ENCODE measurements at places on chromosomes 4 and X.

- H3K36me3 ChIP-seq, result no peaks in the 10 kb centered on the region
- no peak for DNase-seq
- H3K4me1 ChIP-seq, result no peaks in the 10 kb centered on the region
- H3K27me3 ChIP-seq, result no peaks in the 10 kb centered on the region
These were observed 892.4 kb upstream of the TENM3 start for GRCh38 chr4:181350615-181351415.

DNA sequence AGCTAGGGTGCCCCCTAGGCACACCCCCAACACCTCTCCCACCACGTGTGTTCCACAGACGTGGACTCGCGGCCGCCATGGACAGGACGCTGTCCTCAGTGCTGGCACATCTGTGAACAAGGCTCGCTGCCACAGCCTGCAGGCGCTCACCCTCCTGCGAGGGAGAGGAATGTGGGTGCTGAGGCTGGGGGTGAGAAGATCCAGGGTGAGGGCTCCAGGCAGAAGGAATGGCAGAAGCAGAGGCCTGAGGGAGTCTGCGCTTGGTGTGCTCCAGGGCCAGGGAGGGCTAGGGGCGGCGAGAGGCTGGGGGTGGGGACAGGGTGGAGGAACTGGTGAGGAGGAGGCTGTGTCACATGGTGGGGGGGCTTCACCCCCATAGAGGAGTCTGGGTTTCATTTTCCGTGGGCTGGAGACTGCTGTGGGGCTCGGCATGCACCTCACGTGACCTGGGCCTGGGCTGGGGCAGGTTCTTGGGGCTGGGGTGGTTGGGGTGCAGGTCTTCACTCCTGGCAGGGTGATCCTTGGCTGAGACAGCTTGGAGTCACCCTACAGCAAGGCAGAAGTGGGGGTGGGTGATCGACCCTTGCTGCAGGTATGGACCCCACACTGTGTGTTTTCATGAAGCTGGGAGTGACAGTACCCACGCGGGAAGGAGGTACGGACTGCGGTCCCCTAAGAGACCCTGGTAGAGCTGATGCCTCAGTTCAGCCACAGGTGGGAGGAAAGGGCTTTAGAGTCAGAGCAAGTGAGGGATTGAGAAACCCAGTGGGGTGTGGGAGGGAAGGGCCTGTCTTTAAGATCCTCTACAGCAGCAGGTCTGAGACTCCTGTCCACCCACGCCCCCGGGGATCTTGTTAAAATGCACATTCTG, 103.7 kb downstream of the PSAPL1 start:
- H3K36me3 ChIP-seq, result no peaks in the 10 kb centered on the region
- no peak overlapping the region for H3K4me3 ChIP-seq
- DNase-seq, result no peak
- H3K27ac ChIP-seq, result no peak overlapping the region
- no peaks in the 10 kb centered on the region for H3K4me1 ChIP-seq
- no peaks in the 10 kb centered on the region for H3K27me3 ChIP-seq

GRCh38 chr4:10482913-10483312, 25.7 kb upstream of the ZNF518B start:
- no peaks in the 10 kb centered on the region for H3K4me1 ChIP-seq
- no peak overlapping the region for H3K4me3 ChIP-seq
- H3K27ac ChIP-seq, result no peak overlapping the region
- no peaks in the 10 kb centered on the region for H3K36me3 ChIP-seq
- H3K27me3 ChIP-seq, result no peaks in the 10 kb centered on the region

- no peak overlapping the region for H3K27ac ChIP-seq
- no peak for DNase-seq
- H3K4me1 ChIP-seq, result no peaks in the 10 kb centered on the region
- no peak overlapping the region for H3K4me3 ChIP-seq
These were observed 98.6 kb downstream of the PDLIM5 start for GRCh38 chr4:94550352-94550751.

DNA sequence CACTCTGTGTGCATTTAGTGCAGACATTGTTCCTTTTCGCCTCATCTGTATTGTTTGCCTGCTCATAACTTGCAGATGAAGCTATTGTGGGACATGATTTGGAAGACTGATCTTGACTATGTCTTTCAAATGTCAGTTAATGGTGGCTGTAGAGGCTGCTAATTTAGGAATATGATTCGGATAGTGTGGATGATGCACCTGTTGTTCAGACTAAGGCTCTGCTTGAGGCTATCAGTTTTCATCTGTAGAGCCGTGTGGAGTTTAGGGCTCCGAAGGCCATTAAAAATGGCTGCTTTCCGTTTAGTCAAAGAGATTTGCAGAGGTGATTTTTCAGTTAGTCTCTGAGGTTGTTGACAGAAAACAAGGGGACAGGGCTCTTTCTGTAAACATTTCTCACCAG, 102.0 kb downstream of the GBA3 start:
- no peak for DNase-seq
- no peaks in the 10 kb centered on the region for H3K36me3 ChIP-seq
- H3K4me3 ChIP-seq, result no peak overlapping the region
- H3K4me1 ChIP-seq, result no peaks in the 10 kb centered on the region

- peaks cover 13% of the 10 kb centered on the region for H3K4me1 ChIP-seq
- H3K27me3 ChIP-seq, result no peaks in the 10 kb centered on the region
These were observed 702 bp downstream of the MMGT1 start for GRCh38 chrX:135973025-135973547.

DNA sequence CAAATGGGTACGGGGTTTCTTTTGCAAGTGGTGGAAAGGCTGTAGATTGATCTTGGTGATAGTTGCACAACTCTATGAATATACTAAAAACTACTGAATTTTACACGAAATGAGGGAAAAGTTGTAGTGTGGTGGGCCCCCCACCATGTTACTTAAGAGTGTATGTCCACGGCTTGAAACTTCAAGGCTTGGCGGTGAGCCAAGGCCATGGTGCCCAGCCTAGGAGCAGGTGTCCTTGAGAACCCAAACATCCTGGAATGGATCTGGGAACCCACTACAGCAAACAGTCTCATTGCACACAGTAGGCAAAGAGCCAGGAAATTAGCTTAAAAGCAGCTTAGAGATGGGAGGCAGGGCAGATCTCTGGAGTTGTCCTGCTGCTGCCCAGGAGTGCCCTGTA, 62.9 kb downstream of the BRCC3 start:
- no peaks in the 10 kb centered on the region for H3K4me1 ChIP-seq
- no peaks in the 10 kb centered on the region for H3K27me3 ChIP-seq
- no peak for DNase-seq
- H3K27ac ChIP-seq, result no peak overlapping the region

DNA sequence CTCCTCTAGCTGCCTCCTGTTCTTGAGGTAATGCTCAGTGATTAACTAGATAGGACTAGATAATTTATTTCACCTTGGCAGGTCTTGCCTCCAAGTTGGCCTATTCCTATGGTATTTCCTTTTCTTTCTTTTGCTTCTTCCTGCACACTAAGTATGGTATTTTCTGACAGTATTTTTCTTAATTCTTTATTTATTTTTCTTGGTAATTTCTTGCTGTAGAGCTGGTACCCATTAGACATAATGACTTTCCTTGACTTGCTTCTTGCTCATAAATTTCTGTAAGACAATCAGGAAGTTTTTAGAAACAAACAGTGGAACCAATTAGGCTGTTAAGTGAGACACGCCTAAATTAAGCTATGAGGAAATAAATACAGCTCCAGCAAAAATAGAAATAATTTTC, 9.5 kb downstream of the RAB9A start:
- DNase-seq, result no peak
- H3K27ac ChIP-seq, result no peak overlapping the region
- H3K36me3 ChIP-seq, result peaks cover 2% of the 10 kb centered on the region

GRCh38 chr4:156390599-156391324, 437.1 kb upstream of the CTSO start:
- H3K27ac ChIP-seq, result no peak overlapping the region
- no peaks in the 10 kb centered on the region for H3K36me3 ChIP-seq
- H3K4me3 ChIP-seq, result no peak overlapping the region
- no peaks in the 10 kb centered on the region for H3K4me1 ChIP-seq
- no peak for DNase-seq

- H3K36me3 ChIP-seq, result no peaks in the 10 kb centered on the region
- H3K27me3 ChIP-seq, result peaks cover 4% of the 10 kb centered on the region
- no peak overlapping the region for H3K27ac ChIP-seq
- H3K4me1 ChIP-seq, result no peaks in the 10 kb centered on the region
These were observed 48.8 kb downstream of the IGFBP7 start for GRCh38 chr4:57061395-57061794.

- H3K4me1 ChIP-seq, result no peaks in the 10 kb centered on the region
- H3K27me3 ChIP-seq, result no peaks in the 10 kb centered on the region
- H3K36me3 ChIP-seq, result no peaks in the 10 kb centered on the region
- H3K27ac ChIP-seq, result no peak overlapping the region
- no peak overlapping the region for H3K4me3 ChIP-seq
These were observed 627.4 kb upstream of the BOD1L1 start for GRCh38 chr4:14254926-14255325.

DNA sequence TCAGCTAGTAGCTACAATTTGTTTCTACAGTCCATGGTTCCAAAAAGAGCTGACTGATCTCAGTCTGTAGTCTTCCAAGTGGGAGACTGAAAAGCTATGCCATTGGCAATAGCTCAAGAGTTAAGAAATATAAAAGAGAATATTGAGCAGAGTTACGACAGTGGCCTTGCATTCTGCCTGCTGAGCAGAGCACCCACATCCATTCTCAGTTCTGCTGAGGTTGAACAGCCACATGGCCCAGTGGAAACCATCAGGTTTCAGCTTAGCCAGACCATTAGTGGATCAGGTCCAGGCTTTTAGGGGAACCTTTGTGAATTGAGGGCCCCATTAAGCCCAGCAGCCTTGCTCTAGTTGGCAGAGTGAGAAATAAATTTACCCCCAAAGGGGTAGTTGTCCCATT, 28.1 kb downstream of the ZNF81 start:
- no peak for DNase-seq
- H3K4me3 ChIP-seq, result no peak overlapping the region
- no peaks in the 10 kb centered on the region for H3K27me3 ChIP-seq
- no peaks in the 10 kb centered on the region for H3K4me1 ChIP-seq
- peaks cover 19% of the 10 kb centered on the region for H3K36me3 ChIP-seq
- H3K27ac ChIP-seq, result no peak overlapping the region

GRCh38 chrX:151896734-151897474, 15.8 kb upstream of the MAGEA4 start:
- no peak overlapping the region for H3K4me3 ChIP-seq
- H3K4me1 ChIP-seq, result no peaks in the 10 kb centered on the region
- H3K27ac ChIP-seq, result no peak overlapping the region
- H3K36me3 ChIP-seq, result no peaks in the 10 kb centered on the region

GRCh38 chr4:53830511-53830910, 233.9 kb downstream of the CHIC2 start:
- DNase-seq, result no peak
- H3K4me1 ChIP-seq, result no peaks in the 10 kb centered on the region
- H3K27ac ChIP-seq, result no peak overlapping the region
- H3K36me3 ChIP-seq, result no peaks in the 10 kb centered on the region

- H3K36me3 ChIP-seq, result no peaks in the 10 kb centered on the region
- H3K27me3 ChIP-seq, result no peaks in the 10 kb centered on the region
- no peaks in the 10 kb centered on the region for H3K4me1 ChIP-seq
- no peak for DNase-seq
- H3K4me3 ChIP-seq, result no peak overlapping the region
These were observed 141.2 kb downstream of the PDGFC start for GRCh38 chr4:156830351-156830750.

- H3K27ac ChIP-seq, result no peak within 1 kb of the TSS
- no peak for DNase-seq
- peaks cover 12% of the 10 kb centered on the region for H3K27me3 ChIP-seq
- H3K4me1 ChIP-seq, result peaks cover 9% of the 10 kb centered on the region
- peak within 1 kb of the TSS; percentile 5 for H3K4me3 ChIP-seq
These were observed at the start of gene SRPX for GRCh38 chrX:38220415-38221390. TSS of gene SRPX (minus strand) at chrX:38220871. CDS start at chrX:38220792, 79 bp downstream.

GRCh38 chrX:82765811-82766210, 742.3 kb upstream of the POU3F4 start:
- no peak overlapping the region for H3K4me3 ChIP-seq
- no peak for DNase-seq

DNA sequence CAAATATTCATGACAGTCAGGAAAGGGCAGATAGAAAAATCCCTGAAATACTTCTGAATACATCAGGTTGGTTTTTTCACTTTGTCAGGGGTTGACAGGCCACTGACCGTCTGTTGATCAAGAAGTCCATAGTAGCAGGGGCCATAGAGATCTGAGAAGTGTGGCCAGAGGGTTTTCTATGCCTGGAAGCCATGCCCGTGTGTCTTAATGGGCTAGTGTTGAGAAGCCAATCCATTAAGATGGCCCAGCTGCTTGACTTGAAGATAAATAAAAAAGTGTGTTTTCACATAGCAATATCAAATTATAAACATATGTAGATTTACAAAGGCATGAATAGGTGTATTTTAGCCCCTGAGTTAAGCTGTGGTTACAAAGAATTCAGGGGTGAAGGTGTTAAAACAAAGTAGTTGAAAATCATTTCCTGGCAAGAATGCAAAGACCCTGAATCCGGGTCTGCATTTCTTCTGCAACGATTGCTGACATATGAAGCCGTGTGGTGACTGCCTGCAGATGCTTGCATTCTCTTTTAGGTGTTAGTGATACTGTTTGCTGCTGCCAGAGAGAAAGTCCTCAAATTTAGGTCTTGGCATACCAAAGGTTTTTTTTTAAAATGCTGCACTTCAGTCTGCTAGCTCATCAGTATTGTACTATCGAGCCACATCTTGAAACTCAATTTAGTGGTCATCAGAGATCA, 9.3 kb upstream of the LIMCH1 start:
- no peak overlapping the region for H3K27ac ChIP-seq
- no peaks in the 10 kb centered on the region for H3K4me1 ChIP-seq
- H3K27me3 ChIP-seq, result no peaks in the 10 kb centered on the region
- no peak overlapping the region for H3K4me3 ChIP-seq
- DNase-seq, result no peak
- H3K36me3 ChIP-seq, result no peaks in the 10 kb centered on the region

DNA sequence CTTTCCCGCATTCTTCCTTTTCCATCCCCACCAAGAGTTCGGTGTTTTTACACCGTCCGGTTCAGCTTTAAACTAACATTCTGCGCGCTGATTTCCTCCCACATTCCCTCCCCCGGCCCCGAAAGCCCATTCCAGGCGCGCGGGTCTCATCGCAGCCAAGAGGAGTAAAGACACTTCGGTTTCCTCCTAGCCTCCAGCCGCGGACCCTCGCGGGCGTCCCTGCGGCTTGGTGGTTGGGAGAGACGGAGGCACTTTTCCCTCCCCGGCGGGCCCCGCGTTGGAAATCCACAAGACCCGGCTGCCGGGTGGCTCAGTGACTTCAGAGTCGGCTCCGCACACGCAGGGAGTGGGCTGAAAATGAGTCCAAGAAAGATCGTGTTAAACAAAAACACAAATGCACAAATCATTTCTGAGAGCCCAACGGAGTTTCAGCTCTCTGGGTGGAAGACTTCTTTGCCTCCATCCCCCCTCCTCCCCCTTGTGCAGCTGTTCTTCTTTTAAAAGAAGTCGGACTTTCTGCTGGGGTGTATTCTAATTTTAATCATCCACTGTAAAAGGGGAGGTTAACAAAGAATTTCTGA, 2.0 kb upstream of the ARX start:
- peaks cover 61% of the 10 kb centered on the region for H3K27me3 ChIP-seq
- no peak for DNase-seq
- no peaks in the 10 kb centered on the region for H3K36me3 ChIP-seq
- H3K4me1 ChIP-seq, result peaks cover 50% of the 10 kb centered on the region
- no peak overlapping the region for H3K4me3 ChIP-seq

DNA sequence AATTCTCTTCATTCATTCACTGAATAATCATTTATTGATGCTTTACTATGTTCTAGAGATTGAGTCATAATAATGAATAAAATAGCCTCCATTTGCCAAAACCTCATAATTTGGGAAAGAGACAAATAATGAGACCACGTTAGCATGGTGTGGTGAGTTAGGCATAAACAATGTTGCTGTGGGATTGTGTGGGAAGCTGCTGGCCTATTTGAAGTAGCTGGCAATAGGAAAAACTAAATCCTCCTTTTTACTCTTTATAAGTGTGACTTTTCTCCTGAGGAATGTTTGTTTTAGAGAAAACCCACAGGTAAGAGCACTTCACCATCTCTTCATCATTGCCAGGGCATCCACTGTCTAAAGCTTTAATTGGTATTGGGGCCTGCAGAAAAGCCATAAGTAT, 95.3 kb downstream of the AREG start:
- H3K36me3 ChIP-seq, result no peaks in the 10 kb centered on the region
- H3K4me1 ChIP-seq, result no peaks in the 10 kb centered on the region
- no peaks in the 10 kb centered on the region for H3K27me3 ChIP-seq
- DNase-seq, result no peak
